COLO829 (cell line): ENCODE measurements at places on chromosomes 1 and 21.

DNA sequence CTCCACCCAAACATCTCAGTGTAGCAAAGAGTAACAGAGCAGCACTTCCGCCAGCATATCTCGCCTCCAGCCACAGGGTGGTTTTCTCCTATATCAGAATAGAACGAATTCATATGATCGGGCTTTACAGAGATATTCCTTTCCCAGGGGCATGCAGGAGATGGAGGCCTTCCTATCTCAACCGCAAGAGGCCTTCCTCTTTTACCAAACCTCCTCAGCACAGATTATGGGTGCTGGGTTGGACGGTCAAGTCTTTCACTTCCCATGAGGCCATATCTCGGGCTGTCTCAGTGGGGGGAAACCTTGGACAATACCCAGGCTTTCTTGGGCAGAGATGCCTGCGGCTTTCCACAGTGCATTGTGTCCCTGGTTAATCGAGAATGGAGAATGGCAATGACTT lies 65.8 kb downstream of the OVGP1 start:
- no peak for DNase-seq

DNA sequence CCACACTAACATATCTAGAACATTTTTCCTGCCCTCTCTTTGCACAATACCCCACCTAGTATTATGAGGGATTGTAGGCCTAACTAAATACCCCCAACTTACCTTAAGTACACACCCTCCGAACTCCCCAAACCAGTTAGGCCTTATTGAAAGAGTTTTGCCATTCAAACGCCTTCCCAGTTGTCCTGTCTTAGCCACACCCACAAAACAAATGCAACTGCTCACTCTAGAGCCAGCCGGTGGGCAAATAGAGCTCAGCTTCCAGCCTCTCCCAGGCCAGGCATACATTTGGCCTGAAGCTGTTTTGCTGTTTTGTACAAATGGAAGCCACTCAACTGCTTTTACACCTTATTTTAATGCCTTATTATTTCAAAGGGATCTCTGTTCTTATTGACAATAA lies 224.2 kb upstream of the RUNX1 start:
- no peak for DNase-seq

- no peak for DNase-seq
These were observed 3880.5 kb downstream of the SRGAP2C start for GRCh38 chr1:125065092-125065820.

- no peak for DNase-seq
These were observed 131.8 kb downstream of the CCDC185 start for GRCh38 chr1:223524930-223525451.

DNA sequence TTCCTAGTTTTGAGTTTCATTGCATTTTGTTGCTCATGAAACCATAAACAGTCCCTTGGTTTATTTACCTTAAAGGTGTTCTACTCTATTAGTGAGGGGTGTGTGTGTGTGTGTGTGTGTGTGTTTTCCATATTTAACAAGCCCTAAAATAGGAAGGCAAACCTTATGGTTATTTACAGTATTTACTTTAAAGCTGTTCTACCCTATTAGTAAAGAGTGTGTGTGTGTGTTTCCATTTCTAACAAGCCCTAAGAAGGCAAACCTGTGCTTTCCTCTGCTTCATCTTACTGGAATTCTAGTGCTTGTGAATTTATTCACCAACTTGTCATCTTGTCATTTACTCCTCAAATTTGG lies 53.6 kb downstream of the CTTNBP2NL start:
- no peak for DNase-seq

DNA sequence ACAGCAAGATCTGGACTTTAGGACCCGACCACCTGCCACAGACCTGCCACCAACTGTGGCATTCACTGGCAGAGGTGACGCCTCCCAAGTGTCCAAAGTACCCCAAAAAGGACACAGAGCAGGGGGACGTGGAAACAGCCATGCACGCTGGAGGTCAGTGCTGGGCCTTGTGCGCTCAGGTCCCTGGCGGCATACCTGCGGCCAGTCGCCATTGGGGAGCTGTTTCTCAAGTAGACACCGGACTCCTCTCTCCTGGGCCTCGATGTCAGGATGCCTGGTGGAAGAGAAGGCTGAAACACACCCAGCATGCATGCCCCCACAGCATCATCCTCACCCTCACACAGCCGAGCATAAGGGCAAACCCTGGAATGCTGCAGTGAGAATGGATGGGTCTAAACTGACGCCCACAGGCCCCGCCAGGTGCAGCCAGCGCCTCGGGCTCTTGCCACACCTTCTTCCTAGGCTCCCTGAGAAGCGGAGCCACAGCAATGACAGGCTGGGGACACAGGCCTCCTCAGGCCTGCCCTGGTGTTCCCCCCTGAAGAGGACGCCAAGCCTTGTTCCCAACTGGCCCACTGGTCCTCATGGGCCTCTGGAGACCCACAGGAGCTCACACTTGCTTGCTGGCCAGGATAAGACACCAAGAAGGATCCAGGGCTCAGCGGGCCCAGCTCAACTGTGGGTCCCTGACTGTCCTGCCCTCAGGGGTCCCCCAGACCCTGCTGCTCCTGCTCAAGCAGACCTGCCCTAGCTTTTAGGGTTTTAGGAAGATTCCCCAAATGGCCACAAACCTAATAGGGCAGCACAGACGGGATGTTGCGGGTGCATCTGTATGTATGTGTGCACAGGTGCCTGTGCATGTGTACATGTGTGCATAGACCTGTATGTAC lies 7.7 kb upstream of the SPATC1L start:
- DNase-seq: no peak

DNA sequence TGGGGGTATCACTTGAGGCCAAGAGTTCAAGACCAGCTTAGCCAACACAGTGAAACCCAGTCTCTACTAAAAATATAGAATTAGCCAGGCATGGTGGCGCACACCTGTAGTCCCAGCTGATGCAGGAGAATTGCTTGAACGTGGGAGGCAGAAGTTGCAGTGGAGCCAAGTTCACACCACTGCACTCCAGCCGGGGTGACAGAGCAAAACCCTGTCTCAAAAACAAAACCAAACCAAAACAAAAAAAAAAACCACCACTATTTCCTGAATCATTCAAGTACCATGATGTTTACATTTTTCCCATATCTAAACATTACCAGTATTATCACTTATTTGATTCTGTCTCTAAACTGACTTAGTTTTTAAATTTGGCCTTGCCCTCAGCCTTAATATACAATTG lies 29.5 kb downstream of the TUT4 start:
- DNase-seq: no peak

DNA sequence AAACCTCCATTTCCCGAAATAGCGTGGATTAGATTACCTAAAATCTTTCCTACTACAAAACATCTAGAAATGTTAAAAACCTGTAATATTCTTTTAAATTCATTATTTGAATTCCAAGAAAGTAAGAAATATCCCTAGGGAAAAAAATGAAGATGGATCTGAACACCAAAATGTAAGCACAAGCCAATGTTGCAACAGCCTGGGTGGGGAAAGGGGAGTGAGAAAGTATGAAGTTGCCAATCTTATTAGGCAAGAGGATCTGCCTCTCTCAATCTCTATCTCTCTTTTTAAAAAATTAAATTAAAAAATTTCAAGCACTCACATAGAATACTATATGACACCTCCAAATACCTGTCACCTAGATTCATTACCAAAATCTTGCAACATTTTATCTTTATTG lies 74.9 kb upstream of the IRF2BP2 start:
- no peak for DNase-seq

DNA sequence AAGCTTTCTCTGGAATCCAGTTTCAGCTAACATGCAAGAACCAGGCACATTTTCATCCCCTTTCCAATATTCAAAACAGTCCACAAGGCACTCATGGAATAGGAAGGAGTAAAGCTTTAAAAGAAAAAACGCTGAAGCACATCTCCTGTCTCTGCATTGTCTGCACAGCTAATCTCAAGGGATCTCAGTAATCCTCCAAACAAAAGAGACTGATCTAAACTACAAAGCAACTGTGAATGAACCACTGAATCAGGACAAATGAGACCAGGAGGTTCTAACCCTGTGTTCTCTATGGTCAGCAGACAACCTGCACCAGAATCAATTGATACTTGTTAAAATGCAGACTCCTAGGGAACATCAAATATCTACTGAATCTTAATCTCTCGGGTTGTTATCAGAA lies 399.0 kb downstream of the HHAT start:
- no peak for DNase-seq

GRCh38 chr1:41615981-41616380 lies 131.5 kb upstream of the EDN2 start:
- no peak for DNase-seq

DNA sequence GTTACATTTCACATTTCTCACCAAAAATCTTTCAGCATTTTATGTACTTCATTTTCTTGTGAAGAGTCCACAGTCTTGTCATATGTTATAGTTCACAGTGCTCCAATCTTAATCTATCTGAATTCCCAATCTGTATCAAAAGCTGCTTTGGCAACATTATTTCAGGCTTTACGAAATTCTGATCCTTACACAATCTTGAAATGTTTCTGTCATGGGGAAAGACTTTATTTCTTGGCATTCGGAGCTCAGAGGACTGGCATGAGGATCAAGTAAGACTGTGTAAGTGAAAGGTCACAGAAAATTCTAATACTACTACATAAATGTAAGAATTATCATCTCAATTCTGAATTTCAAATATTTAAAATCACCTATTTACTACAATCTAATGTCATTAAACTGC lies 2.0 kb downstream of the USP33 start:
- DNase-seq: no peak

- DNase-seq: no peak
These were observed 18.8 kb downstream of the BATF3 start for GRCh38 chr1:212680680-212681389.

DNA sequence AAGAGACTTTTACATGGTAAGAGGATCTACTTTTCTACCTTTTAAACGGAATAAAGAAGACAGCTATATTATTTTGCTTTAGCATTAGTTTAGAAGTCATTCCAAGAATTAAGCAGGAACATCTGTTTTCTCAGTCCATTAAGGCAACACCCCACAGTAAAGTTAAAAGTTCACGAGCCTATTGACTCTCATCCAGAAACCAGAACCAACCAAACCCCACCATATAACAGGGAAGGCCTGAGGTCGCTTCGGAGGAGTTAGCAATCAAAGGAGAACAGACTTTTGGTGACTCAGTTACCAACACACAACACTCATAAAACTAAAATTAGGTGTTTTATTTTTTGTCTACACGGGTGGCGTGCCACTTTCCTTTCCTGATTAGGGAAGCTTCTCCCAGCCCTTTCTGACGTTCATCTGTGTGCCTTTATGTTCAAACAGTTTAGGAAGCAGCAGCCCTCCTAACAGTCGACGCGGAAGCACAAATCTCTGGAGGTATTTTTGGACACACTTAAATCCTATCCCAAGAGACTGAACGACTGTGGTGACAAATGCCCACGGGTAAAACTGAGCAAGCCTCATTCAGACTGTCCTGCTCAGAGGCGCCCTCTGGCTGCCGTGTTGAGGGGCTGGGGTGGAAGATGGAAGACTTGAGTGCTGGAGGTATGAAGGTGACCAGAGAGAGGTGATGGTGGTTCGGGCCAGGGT lies 8.6 kb upstream of the PLA2G2C start:
- DNase-seq: peak; percentile 52

DNA sequence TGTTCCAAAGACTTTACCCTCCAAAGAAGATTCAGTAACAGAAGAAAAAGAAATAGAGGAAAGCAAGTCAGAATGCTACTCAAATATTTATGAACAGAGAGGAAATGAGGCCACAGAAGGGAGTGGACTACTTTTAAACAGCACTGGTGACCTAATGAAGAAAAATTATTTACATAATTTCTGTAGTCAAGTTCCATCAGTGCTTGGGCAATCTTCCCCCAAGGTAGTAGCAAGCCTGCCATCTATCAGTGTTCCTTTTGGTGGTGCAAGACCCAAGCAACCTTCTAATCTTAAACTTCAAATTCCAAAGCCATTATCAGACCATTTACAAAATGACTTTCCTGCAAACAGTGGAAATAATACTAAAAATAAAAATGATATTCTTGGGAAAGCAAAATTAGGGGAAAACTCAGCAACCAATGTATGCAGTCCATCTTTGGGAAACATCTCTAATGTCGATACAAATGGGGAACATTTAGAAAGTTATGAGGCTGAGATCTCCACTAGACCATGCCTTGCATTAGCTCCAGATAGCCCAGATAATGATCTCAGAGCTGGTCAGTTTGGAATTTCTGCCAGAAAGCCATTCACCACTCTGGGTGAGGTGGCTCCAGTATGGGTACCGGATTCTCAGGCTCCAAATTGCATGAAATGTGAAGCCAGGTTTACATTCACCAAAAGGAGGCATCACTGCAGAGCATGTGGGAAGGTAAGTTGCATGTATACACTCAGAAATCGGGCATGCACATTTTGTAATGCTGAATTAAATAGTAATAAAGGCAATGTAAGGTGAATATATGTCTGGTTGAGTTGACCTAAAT lies 97.2 kb downstream of the ZFYVE9 start:
- DNase-seq: no peak

DNA sequence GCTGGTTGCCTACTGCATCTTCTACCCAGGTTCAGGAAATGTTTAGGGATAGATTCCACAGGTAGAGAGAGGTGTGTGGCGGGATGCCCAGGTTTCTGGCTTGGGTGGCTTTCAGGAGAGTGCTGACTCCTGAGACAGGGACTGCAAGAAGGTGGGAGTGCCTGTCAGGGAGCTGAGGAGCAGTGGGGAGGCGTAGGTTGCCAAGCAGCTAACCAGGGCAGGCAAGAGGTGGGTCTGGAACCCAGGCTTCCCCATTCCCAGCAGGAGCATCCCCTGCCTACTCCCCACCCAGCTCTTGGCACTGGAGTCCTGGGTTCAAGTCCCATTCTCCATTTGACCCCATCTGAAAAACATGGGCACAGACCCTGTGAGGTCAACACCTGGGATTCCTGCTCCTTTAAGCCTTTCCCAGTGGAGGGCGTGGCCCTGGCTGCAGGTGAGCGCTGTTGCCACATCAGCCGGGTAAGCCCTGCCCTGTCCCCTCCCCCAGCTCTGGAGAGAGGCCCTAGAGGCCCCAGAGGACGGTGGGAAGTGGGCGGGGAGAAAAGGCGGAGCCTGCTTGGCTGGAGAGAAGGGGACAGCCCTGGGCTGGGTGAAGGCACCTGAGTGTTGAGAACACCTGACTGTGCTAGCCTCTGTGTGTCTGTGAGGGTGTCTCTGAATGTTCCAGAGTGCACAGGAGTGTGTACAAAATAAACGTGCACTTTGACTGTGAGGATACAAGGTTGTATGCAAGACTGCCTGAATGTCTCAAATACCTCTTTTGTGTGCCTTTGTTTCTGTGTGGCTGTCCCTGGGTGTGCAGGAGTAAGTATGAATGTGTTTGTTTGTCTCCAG lies 14.0 kb upstream of the SYNC start:
- DNase-seq: peak; percentile 48

DNA sequence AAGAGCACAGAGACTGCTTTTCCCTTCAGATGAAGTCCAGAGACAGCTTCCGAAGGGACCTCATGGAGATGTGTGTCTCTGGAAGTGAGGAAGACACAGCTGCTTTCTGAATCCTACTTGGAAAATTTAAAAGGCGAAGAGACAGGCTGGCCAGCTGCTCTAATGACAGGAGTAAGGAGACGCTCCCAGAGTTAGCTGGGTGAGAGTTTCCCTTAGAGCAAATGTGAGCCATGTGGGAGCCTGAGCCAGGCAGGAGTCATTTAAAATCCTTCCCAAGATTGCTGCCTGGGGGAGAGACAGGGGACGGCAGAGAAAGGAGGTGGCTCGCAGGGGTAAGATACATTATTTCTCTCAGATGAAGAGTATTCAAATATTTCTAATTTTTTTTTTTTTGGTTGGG lies 53.1 kb downstream of the ZNF326 start:
- DNase-seq: no peak
